ENCODE measurements at places on chromosomes 7 and 10.

DNA sequence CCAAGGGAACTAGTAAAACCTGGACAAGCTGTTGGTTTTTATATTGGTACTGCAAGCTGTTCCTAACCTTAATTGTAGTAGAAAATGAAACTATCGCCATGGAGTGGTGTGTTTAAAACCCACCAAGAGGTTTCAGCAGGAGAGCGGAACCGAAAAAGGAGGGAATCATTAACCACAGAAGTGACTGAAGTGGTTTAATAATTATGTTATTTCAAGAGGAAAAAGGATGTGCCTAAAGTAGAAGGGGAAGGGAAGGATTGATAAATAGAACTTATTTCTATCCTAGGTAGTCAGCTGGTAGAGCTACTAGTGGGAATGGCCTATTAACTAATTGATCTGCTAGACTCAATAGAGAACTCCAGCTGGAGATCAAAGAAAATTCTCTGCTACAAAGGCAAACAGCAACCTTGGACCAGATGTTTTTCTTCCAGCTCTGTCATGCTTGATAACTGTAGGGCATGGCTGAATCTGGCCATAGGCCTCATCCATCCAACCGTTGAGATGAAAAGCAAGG, 91.8 kb downstream of the BAMBI start:
- DNase-seq = no peak

GRCh38 chr7:149196705-149197171, 1.4 kb downstream of the ZNF282 start:
- DNase-seq = no peak

GRCh38 chr7:81845744-81846241, 75.9 kb upstream of the HGF start:
- no peak for DNase-seq

DNA sequence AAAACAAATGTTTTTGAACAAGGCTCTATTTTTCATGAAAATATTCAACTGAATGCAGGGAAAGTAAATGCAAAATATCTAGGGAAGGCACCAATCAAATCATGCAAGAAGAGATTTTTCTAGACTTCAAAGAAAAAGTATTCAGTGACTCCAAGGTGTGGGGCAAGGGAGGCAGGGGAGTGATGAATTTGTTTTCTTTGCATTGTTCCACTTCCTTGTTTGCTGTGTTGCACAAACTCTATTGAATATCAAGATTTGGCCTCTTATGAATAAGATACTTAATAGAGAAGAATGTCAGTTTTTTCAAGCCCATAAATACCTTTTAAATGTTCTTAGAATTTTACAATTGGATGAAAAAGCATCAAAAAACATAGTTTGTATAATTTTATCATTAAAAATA, 26.4 kb downstream of the STEAP1 start:
- DNase-seq = no peak
